ENCODE measurements at places on chromosomes 3 and 15. TPM values are rescaled to one million over a fixed set of nuclear protein-coding genes. Genes with fewer than 3 reads are reported as not detected.

DNA sequence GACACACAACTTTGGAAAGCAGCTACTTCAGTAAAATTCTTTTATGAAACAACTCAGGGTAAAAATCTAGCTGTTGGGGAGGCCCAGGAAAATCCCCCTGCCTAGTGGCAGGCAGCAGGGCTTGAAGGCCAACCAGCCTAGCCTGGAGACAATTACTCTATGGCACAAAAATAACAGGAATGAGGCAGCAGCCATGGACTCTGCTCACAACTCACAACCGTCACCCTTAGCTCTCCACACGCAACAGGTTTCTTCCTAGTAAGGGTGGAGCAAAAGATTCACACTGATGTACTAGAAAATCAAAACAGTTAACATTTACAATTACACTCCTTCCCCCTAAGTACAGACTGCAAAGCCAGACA is 530 bp upstream of the FBXL22 start:
- no peak for DNase-seq

GRCh38 chr15:81160312-81161159 is 26.5 kb downstream of the CFAP161 start:
- DNase-seq = no peak

STAC gene
- polyA plus RNA-seq = 11.8 TPM

SHF gene
- polyA plus RNA-seq = 15.0 TPM

ADAMTSL3 gene
- polyA plus RNA-seq = 3.2 TPM

DNA sequence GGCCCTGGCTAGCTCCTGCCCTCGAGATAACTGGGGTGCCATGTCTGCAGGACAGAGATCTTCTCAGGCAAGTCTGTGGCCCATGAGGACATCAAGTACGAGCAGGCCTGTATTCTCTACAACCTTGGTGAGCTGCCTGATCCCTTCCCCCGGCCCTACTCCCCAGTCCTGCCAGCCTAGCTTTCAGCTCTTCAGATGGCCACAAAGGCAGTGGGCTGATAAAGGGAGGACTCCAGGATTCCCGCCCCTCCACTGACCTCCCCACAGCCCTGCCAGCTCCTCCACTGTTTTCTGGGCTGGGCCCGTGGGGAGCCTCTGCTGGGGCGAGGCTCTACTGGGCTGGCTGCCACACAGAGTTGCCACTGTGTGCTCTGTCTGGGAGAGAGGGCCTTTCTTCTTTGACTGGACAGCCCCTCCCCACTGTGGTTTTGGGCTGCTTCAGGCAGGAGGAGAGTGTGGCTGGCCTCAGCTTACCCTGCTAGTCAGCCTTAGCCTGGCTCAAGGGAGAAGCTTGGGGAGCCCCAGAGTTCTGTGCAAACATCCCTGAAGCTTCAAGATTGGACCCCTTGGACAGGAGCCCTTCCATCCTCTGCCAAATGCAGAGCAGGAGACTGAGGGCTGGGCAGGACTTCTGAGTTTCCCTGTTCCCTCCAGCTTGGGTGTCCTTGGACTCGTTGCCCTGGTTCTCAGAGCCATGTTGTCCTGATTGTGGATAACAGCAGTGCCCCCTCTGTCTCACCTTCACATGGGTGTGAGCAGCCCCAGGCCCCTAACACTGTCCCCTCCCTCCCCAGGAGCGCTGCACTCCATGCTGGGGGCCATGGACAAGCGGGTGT is 24.4 kb downstream of the PTPN23 start:
- DNase-seq = no peak

DNA sequence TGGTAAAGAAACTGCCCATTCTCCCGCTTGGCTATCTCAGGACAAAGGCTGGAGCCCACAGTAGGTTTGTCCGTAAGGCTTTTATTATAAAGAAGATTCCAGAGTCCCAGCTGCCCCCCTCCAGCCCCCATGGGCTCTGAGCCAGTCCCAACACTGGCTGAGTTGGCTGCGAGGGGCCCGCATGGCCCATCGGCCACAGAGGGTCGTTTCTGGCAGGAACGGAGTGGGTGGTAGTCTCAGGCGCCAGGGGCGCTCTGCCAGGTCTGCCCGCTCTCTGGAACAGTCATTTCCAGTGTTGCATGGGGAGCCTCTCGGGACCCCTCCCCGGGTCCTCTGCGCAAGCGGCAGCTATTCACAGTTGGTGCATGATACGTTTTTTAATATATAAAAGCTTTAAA is 12.2 kb downstream of the H1-8 start:
- no peak for DNase-seq

- no peak for DNase-seq
Measured at GRCh38 chr3:145915787-145916186, 245.2 kb downstream of the PLOD2 start.

GRCh38 chr3:134485075-134485717 is 589 bp downstream of the ANAPC13 start:
- DNase-seq = no peak

CLDN1 gene
- polyA plus RNA-seq = 65.2 TPM

- DNase-seq = no peak
Measured at GRCh38 chr3:113263778-113264177, 52.4 kb downstream of the BOC start.

PGBD4 gene
- polyA plus RNA-seq = 1.8 TPM

B3GNT5 gene
- polyA plus RNA-seq = 27.8 TPM

GRCh38 chr3:37899101-37899707 is 37.5 kb downstream of the CTDSPL start:
- DNase-seq = no peak

DNA sequence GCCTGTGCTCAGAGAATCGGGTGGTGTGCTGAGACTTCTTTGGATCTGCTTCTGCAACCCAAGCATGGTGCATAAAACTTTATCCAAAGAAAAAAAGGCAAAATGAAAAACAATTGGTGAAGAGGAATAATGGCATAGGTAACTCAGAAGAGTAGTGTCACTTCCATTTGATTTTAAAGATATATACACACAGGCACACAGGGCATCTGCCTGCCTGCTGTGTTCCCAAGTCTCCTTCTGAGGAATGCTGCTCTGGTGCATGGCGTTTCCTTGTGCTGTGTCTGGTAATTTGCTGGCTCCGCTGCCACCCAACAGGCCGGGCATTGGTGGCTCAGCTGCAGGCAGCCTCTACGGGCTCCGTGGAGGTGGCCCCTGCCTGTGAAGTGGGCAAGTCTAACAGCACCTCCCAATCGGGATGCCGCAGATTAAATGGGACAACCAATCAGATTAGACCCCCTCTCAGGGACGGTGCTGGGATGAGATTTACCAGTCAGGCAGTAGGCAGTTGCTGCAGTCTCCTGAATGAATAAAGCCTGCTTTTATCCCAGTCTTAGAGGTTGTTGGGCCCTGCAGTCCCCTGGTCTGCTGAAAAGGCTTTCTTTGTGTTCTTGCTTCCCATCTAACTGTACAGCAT is 253.7 kb upstream of the RASGRP1 start:
- DNase-seq = no peak

Data from renal cortex interstitium (tissue), 15 donors.